HTR-8/SVneo (cell line): ENCODE measurements at places on chromosomes 11 and 22.

DNA sequence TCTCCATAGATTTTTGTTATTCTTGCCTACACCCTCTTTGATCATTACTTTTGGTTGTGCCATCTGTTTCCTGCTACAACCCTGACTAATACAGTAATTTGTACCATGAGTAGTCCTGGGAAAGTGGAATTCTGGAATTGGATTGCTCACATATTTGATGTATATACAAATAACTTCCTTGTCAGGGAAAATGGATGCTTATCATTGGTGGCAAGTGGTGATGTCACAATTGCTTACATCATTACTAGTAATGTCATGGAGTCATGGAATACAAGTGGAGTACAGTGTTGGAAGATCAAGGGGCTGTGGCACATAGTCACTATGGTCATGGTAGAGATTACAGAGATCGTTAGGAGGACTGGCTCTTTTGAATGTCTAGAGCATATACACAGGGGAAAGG lies 24.4 kb downstream of the AASDHPPT start:
- DNase-seq: no peak

DNA sequence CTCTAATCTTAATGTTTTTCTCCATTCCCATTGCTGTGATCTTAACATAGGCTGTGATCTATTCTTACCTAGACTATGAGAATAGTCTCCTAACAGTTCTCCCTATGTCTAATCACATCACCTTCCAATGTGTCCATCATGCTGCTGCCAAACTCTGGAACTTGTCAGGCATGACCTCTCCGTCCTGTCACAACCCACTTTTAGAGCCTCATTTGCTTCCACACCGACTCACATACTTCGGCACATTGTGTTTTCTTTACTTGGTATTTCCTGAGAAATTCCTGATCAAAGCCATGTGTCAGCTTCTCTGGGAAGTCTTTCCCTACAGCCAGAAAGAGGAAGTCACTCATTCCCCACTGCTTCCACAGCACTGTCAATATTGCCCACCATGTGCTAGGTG lies 40.5 kb upstream of the BIRC3 start:
- no peak for DNase-seq

DNA sequence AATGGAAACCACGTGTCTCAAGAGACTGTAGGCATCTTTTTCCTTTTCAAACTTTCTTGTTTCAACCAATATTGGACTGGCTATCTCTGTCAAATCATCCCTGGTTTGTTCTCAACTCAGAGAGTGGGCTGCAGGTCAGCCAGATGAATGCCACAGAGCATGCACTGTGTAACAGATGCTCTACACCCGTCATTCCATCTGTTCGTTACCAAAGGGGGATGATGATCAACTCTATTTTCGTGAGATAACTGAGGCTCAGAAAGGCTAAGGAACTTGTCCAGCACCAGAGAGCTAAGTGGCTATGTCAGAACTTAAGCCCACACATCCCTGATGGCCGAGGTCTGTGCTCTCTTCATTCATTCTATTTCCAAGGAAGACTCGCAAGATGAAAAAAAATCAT lies 42.1 kb downstream of the SLC1A2 start:
- no peak for DNase-seq

- DNase-seq: no peak
These were observed 18.0 kb downstream of the HDHD5 start for GRCh38 chr22:17140826-17141766.

- no peak for DNase-seq
These were observed 41.9 kb downstream of the CERK start for GRCh38 chr22:46696229-46696518.

DNA sequence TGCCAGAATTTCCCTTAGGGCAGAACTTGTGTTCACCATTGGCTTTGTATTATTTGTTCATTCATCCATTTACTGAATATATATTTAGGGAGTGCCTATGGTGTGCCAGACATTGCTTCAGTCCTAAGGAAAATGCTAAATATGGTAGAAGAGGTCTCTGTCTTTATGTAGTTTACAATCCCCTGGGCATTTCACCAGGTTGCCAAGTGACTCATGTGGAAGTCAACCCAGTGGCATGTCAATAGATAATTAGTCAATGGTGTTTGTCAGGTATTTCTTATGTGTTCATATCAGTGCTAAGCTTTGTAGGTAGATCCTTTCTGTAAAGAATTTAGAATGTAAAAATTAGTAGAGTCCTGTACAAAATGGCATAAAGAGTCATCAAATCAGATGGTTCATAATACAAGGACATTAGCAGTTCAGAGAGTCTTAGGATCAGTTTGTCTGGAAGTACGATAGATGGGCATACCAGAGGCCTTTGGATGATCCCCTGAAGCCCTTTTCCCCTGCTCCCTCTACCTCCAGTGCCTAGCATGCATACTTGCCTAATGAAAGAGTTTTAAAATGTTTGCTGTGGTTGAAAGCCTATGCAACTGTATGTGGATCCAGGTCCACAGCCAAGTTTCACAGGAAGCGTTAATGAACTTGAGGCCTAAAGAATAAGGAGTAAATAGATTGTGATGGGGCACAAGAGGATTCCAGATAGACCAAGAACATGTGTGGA lies 58.5 kb upstream of the SESN3 start:
- DNase-seq: no peak

DNA sequence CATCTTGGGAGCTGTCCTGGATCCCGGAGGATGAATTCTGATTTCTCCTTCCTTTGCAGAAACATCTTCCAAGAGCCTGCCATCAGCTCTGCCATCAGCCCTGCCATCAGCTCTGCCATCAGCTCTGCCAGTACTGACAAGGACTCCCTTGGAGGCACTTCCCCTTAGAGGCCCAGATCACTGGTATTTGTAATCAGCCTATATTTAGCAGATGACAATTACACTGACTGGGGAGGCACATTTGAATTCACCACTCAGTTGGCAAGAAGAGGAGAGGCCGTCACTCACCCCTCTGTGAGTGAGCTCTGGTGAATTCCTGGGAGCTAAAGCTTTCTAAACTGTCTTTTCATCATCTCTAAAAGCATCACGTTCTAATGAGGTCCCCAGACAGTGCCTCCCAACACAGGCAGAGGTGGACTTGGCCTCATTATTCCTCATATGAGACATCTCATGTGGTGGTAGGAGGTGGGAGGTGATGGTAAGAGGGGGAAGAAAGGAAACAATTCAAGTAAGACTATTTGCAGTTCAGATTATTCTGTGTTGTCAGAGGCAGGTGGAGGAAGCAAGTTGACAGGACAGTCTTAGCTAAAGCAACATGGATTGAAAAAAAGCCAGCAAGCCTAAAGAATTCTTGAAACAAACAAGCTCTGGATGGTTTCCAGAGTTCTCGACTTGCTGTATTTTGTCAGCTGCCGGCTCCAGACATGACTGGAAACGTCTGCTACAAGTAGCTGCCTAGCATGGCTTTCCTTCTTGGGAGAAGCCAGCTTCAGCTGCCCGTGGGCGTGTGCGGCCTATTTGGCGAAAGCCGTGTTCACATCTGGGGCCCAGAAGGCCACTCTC lies 771.7 kb downstream of the TBC1D22A start:
- DNase-seq: no peak

- peak; percentile 80 for DNase-seq
These were observed 14.6 kb upstream of the P2RY6 start for GRCh38 chr11:73257342-73258103.

GRCh38 chr11:78097666-78098385 lies 18.2 kb upstream of the NDUFC2 start:
- no peak for DNase-seq

- DNase-seq: peak; percentile 97
These were observed at the start of gene GALNT18 for GRCh38 chr11:11621573-11622339. TSS of gene GALNT18 (minus strand) at chr11:11622005.

GRCh38 chr22:28023036-28023435 lies 104.0 kb upstream of the PITPNB start:
- DNase-seq: no peak

DNA sequence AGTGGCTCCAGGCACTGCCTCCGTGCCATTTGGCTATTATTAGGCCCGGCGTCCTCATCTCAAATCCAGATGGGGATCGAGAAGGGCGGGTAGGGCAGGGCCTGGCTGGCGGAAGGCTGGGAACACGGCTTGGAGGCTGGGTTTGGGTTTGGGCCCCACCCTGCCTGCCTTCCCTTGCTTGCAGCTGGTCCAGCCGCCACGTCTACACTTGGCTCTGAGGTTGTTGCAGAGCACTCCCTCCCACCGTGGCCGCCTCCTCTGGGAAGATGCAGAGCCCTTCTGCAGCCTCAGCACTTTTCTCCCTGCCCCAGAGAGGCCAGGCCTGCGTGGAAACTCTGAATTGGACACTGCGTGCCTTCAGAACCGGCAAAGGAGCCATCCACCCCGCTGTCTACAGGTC lies 5.2 kb upstream of the SMTN start:
- DNase-seq: no peak

GRCh38 chr11:132455044-132455443 lies 1077.3 kb downstream of the OPCML start:
- DNase-seq: no peak

GRCh38 chr11:95092549-95093324 lies 3.1 kb downstream of the ENDOD1 start:
- DNase-seq: peak; percentile 21

DNA sequence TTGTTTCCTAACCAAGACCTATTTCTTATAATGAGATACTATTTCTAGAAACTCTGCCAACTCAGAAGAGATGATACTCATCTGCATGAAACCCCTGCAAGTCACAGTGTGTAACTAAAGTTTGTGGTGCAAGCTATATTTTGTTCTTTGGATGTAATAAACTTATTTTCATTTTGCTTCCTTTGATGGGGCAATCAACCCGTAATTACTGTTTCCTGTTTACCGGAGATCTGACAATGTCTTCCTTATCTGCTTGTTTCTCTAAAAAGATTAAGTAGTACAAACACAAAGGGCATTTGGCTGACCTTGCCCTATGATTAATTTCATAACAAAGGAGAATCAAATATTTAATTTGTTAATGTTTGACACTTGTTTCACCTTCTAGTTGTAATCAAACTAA lies 846.6 kb upstream of the ANO3 start:
- no peak for DNase-seq

- no peak for DNase-seq
These were observed 36.3 kb downstream of the CD82 start for GRCh38 chr11:44601471-44602370.
